CD4-positive, alpha-beta T cell (primary cell): ENCODE measurements at places on chromosomes 11 and 22. TPM values are rescaled to one million over a fixed set of nuclear protein-coding genes. Genes with fewer than 3 reads are reported as not detected.
A peak's percentile ranks its signal among the peaks of the same experiment; 100 is the strongest.

DNA sequence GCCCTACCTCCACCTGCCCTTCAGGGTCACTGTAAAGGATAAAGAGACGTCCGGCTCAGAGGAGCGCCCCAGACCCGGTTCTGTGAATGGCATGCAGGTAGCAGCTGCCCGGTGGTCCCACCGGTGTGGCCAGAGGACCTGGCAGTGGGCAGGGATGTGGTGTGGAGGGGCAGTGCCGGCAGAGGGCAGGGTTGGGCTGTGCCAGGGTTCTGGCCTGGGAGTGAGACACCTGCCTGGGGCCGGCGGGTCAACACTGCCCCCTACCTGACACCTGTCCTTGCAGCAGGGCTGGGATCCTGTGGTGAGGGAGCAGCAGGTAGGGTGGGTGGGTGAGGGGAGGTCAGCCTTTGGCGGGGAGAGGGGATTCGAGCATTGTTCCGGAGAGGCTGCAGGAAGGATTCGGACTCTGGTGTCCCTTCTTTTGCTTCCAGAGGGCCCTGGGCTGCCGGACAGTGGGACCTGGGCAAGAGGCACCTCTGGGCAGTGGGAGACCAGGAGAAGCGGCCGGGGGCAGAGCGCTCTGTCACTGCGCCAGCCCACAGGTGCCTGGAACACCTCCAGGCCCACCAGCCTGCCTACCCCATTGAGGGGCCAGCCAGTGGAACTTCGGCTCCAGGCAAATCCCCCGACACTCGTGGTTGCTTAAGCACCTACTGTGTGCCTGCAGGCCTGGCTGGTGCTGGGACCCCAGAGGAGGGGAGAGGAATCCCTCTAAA, 1.6 kb upstream of the PHLDA2 start:
- peak overlapping the region; percentile 55 for H3K4me3 ChIP-seq
- DNase-seq = no peak
- H3K27ac ChIP-seq = no peak overlapping the region

GRCh38 chr11:95821640-95822039, 31.3 kb downstream of the CEP57 start:
- no peaks in the 10 kb centered on the region for H3K4me1 ChIP-seq
- peaks cover 38% of the 10 kb centered on the region for H3K36me3 ChIP-seq
- no peaks in the 10 kb centered on the region for H3K27me3 ChIP-seq

- no peaks in the 10 kb centered on the region for H3K27me3 ChIP-seq
- H3K27ac ChIP-seq = no peak overlapping the region
- H3K4me3 ChIP-seq = no peak overlapping the region
- peaks cover 55% of the 10 kb centered on the region for H3K36me3 ChIP-seq
- H3K4me1 ChIP-seq = peaks cover 38% of the 10 kb centered on the region
Measured at GRCh38 chr11:116857936-116858335, 20.5 kb upstream of the APOA1 start.

- H3K4me3 ChIP-seq = no peak overlapping the region
- no peaks in the 10 kb centered on the region for H3K36me3 ChIP-seq
- H3K4me1 ChIP-seq = peaks cover 6% of the 10 kb centered on the region
- no peak overlapping the region for H3K27ac ChIP-seq
Measured at GRCh38 chr22:50150161-50151129, 20.1 kb upstream of the PANX2 start.

GRCh38 chr11:131888230-131888855, 517.9 kb downstream of the NTM start:
- no peak for DNase-seq
- no peak overlapping the region for H3K4me3 ChIP-seq
- H3K27ac ChIP-seq = no peak overlapping the region
- H3K4me1 ChIP-seq = no peaks in the 10 kb centered on the region
- H3K27me3 ChIP-seq = no peaks in the 10 kb centered on the region
- no peaks in the 10 kb centered on the region for H3K36me3 ChIP-seq

DNA sequence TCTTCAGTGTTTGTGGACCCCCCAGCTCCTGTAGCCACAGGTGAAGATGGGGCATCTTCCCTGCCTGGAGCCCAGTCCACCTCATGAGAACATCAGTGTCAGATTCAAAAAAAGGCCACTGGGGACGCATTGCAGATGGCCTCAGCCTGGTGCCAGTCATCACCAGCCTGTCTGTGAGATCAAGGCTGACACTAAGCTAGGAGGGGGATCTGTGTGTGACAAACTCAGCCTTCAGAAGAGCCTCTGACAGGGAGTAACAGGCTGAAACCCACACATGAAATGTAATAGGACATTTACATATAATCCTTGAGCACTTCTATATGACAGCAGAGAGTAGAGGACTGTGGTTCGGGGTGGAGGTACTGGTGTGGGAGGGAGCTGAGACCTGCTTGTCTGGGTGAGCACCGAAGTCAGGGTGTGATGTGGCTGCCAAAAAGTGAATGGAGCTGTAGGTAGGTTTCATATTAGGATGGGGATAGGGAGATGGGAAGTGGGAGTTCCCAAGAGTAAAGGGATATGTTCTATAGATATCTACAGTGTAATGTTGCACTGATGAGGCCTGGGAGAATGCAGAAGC, 20.5 kb upstream of the CCDC134 start:
- DNase-seq = no peak
- H3K4me3 ChIP-seq = no peak overlapping the region
- H3K27ac ChIP-seq = peak overlapping the region; percentile 94
- peaks cover 57% of the 10 kb centered on the region for H3K4me1 ChIP-seq
- peaks cover 12% of the 10 kb centered on the region for H3K36me3 ChIP-seq

- DNase-seq = no peak
- H3K36me3 ChIP-seq = no peaks in the 10 kb centered on the region
- H3K4me3 ChIP-seq = no peak overlapping the region
- no peaks in the 10 kb centered on the region for H3K27me3 ChIP-seq
- no peak overlapping the region for H3K27ac ChIP-seq
Measured at GRCh38 chr11:131606811-131607335, 236.5 kb downstream of the NTM start.

GRCh38 chr11:126277780-126278179, 5.1 kb upstream of the TIRAP start:
- DNase-seq = no peak
- H3K27ac ChIP-seq = no peak overlapping the region
- no peaks in the 10 kb centered on the region for H3K27me3 ChIP-seq
- H3K4me3 ChIP-seq = no peak overlapping the region
- peaks cover 34% of the 10 kb centered on the region for H3K4me1 ChIP-seq

GRCh38 chr11:121483805-121484480, 31.2 kb upstream of the SORL1-AS1 start:
- peaks cover 61% of the 10 kb centered on the region for H3K36me3 ChIP-seq
- no peaks in the 10 kb centered on the region for H3K27me3 ChIP-seq
- H3K4me3 ChIP-seq = no peak overlapping the region
- peak overlapping the region; percentile 69 for H3K27ac ChIP-seq
- H3K4me1 ChIP-seq = peaks cover 66% of the 10 kb centered on the region

- no peak for DNase-seq
- H3K36me3 ChIP-seq = no peaks in the 10 kb centered on the region
- H3K27ac ChIP-seq = no peak overlapping the region
- no peak overlapping the region for H3K4me3 ChIP-seq
Measured at GRCh38 chr11:2739531-2740274, 39.9 kb upstream of the KCNQ1OT1 start.

DNA sequence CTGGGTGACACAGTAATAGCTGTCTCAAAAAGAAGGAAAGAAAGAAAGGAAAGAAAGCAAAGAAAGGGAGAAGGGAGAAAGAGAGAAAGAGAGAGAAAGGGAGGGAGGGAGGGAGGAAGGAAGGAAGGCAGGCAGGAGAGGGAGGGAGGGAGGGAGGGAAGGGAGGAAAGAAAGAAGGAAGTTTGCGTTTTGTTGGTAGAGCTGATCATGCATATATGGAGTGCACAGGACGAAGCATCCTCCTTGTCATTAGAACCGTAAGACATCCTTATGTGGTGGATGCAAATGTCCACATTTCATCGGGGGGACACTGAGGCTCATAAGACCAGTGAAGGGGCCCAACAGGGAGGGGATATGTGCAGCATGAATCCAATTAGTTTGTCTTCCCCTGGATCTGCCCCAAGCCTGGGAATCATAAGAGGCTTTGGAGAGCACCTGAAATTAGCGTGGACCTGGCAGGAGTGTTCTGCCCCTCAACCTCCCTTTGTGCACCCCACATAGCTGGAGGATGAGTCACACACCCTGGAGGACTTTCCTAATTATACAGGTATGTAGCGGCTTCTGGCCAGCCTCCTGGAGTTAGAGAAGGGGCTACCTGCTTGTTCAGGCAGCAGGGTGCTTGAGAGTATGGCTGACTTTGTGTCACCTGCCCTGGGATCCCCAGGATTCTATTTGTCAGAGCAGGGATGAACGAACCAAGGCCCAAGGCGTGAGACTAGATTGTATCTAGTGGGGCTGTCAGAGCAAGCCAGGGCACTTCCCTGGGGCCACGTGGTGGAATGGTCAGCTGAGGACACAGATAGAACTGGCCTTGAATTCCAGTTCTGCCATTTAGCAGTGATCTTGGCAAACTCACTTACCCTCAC, 119.7 kb upstream of the CD82 start:
- H3K4me1 ChIP-seq = no peaks in the 10 kb centered on the region
- no peaks in the 10 kb centered on the region for H3K36me3 ChIP-seq
- H3K27ac ChIP-seq = no peak overlapping the region
- no peak for DNase-seq
- no peak overlapping the region for H3K4me3 ChIP-seq

GRCh38 chr22:46812788-46813187, 50.3 kb downstream of the TBC1D22A start:
- no peaks in the 10 kb centered on the region for H3K27me3 ChIP-seq
- peaks cover 30% of the 10 kb centered on the region for H3K36me3 ChIP-seq
- no peak for DNase-seq

- no peaks in the 10 kb centered on the region for H3K36me3 ChIP-seq
- H3K4me3 ChIP-seq = no peak overlapping the region
- H3K4me1 ChIP-seq = no peaks in the 10 kb centered on the region
- peaks cover 6% of the 10 kb centered on the region for H3K27me3 ChIP-seq
Measured at GRCh38 chr11:112613051-112613972, 347.9 kb upstream of the NCAM1 start.

DNA sequence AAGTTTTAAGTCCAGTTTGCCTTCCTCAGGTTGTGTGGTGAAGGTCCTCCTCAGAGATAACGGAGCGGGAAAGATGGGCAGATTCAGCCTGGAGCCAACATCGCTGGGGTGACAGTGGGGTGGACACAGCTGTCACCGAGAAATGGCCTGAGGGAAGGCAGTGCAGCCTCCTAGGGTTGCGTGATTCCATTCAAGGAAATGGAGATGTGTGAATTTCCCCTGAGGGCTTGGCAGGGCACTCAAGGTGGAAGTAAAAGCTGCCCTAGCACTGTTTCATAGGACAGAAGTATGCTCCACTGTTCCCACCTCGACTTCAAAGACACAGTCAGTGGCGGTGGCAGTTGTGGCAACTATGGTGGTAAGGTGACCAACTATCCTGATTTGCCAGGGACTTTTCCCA, 15.4 kb upstream of the CAT start:
- DNase-seq = no peak
- H3K4me1 ChIP-seq = no peaks in the 10 kb centered on the region
- H3K27me3 ChIP-seq = peaks cover 10% of the 10 kb centered on the region
- no peak overlapping the region for H3K4me3 ChIP-seq
- no peaks in the 10 kb centered on the region for H3K36me3 ChIP-seq

DNA sequence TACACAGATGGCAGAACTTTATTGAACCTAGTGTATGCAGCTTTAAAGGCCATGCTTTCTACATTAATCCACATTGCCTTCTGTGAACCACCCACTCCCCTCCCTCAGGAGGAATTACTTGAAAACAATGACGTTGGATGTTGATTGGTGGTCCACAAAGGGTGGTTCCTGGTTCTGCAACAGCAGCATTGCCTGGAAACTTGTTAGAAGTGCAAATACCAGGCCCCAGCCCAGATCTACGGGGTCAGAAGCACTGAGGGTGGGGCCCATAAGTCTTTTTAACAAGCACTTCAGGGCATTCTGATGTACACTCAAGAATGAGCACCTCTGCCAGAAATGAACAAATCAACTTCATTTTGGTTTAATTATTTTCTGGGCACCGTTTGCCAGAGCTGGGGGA, 91.0 kb downstream of the ISX start:
- no peak for DNase-seq
- no peak overlapping the region for H3K4me3 ChIP-seq
- no peaks in the 10 kb centered on the region for H3K36me3 ChIP-seq
- H3K4me1 ChIP-seq = no peaks in the 10 kb centered on the region
- peaks cover 23% of the 10 kb centered on the region for H3K27me3 ChIP-seq
- H3K27ac ChIP-seq = no peak overlapping the region

Gene SCGB1C1
- total RNA-seq = not detected

Gene PIH1D2
- total RNA-seq = not detected

Gene C22orf42
- not detected for total RNA-seq

Gene APOL4
- not detected for total RNA-seq

Gene PANX3
- total RNA-seq = not detected

Gene RASD2
- total RNA-seq = 1.4 TPM

Gene NECTIN1
- 3.4 TPM for total RNA-seq

Gene CELSR1
- total RNA-seq = 1.1 TPM

Gene RAG2
- total RNA-seq = not detected

Gene OR52A1
- not detected for total RNA-seq

Gene SHANK3
- not detected for total RNA-seq

Gene SLC1A2
- total RNA-seq = not detected

Gene AMBRA1
- 31.9 TPM for total RNA-seq

Gene JAML
- total RNA-seq = 26.7 TPM

Gene EEF1G
- 2,269 TPM for total RNA-seq
